Activated CD4-positive, alpha-beta T cell treated with anti-CD3 and anti-CD28 coated beads, Interleukin-2, amount 50 U/mL, for 1 hour (primary cell): ENCODE measurements at places on chromosomes 1 and 21.
A peak's percentile ranks its signal among the peaks of the same experiment; 100 is the strongest.

- no peak for DNase-seq
Observed at GRCh38 chr1:211493876-211494653, 2.1 kb upstream of the RD3 start.

DNA sequence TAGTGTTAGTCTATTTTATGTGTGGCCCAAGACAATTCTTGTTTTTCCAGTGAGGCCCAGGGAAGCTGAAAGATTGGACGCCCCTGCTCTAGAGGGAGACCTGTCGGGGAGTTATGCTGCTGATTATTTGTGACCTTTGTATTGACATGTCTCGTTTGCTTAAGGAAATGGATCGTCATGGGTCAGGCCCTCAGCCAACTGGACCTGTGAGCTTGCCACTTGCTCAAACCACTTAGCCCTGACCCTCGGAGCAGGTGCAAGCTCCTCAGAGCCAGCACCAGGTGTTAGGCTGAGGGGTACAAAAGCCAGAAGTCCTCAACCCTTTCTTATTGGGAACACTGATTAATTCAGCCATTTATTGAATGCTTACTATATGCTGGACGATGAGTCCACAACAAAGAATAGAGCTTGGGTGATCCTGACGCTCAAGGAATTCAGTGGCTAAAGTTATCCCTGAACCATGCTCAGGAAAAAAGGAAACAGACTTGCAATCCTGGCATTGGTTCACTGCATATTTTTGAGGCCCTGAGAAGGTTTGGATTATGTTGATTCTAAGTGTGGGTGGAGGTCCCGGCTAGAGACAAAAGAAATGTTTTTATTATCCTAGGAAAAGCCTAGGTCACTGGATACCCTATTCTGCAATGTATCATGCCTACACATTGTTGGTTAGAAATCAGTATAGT, 19.0 kb downstream of the TGFB2 start:
- DNase-seq: no peak

DNA sequence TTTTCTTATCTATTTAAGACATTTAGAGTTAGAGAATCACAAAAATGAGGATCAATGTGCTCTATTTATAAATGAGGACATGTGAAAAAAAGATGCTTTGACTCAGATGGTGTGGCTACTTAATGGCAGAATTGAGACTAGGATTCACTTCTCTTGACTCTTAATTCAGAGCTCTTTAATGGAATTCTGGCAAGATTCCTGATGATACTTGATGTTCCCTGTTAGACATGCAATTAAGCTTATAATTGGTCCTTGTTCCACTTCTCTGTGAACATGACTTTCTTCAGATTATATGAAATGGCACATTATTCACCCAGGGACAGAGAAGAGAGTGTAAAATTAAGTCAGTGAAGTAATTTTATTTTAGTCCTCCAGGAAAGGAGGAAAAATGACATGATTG, 165.3 kb downstream of the LRRC7 start:
- no peak for DNase-seq

DNA sequence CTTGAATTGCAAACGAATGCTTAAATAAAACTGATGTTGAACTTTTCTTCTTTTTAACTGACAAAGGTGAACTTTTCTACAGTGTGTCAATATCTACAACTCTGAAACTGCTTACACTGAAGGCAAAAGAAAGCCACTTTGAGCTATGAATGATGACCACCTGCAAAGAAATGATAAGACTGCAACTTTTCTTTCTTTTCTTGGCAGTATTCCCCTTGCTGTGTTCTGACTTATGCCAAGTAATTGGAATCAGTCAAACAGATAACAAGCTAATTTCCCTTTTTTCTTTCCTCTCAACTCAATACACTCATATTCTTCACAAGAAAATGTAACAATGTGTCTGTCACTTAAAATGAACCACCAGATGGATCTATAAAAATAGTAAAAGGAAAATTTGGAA, 588.1 kb upstream of the BRINP3 start:
- DNase-seq: no peak

- no peak for DNase-seq
Observed at GRCh38 chr1:51514733-51515132, 4.3 kb downstream of the EPS15 start.

DNA sequence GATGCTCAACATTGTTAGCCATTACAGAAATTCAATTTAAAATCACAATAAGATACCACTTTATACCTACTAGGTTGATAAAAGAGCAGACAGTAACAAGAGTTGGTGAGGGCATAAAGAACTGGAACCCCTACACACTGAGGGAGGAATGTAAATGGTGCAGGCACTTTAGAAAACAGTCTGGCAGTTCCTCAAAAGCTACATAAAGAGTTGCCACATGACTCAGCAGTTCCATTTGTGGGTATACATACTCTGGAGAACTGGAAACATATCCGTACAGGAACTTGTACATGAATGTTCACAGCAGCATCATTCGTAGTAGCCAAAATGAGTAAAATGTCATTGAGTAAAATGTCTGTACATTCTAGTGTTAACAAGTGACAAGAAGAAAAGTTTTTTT, 17.0 kb downstream of the NSL1 start:
- no peak for DNase-seq

GRCh38 chr1:93715529-93716126, 34.0 kb upstream of the BCAR3 start:
- DNase-seq: no peak

GRCh38 chr1:110012100-110012780, 22.2 kb upstream of the STRIP1 start:
- no peak for DNase-seq

- no peak for DNase-seq
Observed at GRCh38 chr1:91734761-91735160, 151.2 kb downstream of the TGFBR3 start.

DNA sequence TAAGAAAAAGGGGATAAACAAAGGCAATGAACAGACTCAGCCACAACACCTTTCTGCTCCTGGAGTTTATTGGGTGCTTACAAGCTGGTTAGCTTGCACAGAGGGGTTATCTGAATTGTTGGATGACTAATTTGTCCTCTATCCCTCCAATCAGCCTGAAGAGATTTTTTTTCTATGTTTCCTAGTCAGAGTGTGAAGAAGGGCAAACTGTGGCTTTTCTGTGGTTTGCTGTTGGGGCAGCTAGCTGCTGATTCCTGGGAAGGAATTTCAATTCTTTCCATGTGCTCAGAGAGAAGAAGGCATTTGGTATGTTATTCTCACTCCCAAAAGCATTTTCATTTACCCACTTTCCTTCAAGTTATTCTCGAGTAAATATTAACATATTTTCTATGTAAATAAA, 48.6 kb downstream of the PCP4 start:
- DNase-seq: no peak

DNA sequence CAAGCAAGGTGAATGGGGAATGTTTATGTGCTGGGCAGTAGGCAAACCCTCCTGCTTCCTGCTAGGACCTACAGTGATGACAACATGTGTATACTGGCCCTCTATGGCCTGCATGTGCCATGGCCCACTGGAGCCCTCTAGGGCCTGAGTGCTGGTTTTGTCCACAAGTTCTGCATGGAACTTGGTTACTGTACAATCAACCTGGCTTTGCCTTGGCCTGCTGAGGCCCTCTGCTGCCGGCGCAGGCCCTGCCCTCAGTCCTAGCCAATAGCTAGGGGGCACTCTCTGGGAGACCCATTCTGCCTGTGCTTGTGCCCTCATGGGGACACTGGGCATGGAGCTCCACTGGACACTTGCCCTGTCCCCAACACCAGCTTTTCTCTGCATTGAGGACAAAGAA, 138.6 kb upstream of the NGF start:
- DNase-seq: no peak

- DNase-seq: peak; percentile 13
Observed at GRCh38 chr1:45012639-45013278, 705 bp downstream of the UROD start.

DNA sequence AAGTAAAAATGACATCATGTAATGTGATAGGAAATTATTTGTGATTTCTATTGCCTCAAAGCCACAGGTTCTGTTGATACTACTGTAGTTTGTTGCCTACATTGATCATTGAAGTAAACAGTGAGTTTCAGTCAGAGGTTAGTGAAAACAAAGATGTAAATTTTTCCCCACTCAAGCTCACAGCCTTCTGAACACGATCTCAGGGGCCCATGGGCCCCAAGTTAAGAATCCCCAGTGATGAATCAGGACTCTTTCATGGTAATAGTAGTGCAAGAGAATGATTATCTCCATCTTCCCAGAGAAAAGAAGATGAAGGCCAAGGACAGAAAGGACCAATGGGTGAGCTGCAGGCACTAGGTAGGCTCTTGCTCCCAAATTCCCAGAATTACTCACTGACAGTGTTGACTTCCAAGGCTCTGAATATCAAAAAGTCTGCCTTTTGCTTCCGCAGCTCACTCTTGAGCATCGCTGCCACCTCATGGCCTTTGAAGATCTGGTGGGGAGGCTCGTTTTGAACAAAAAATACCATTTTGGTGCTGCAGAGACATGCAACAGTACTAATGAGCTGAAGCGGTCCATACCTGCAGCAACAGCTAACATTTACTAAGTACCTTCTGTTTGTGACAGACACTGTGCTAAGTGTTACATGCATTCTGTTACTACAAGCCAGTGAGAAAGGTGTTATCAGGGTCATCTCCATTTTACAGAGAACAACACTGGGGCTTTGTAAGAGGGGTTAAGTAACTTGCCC, 113.3 kb downstream of the KIAA0319L start:
- DNase-seq: no peak

- no peak for DNase-seq
Observed at GRCh38 chr1:229089586-229090208, 181.2 kb upstream of the RAB4A start.

GRCh38 chr1:69766431-69767180, 198.9 kb downstream of the LRRC7 start:
- DNase-seq: no peak

GRCh38 chr1:50427818-50428779, 4.9 kb upstream of the DMRTA2 start:
- DNase-seq: no peak

DNA sequence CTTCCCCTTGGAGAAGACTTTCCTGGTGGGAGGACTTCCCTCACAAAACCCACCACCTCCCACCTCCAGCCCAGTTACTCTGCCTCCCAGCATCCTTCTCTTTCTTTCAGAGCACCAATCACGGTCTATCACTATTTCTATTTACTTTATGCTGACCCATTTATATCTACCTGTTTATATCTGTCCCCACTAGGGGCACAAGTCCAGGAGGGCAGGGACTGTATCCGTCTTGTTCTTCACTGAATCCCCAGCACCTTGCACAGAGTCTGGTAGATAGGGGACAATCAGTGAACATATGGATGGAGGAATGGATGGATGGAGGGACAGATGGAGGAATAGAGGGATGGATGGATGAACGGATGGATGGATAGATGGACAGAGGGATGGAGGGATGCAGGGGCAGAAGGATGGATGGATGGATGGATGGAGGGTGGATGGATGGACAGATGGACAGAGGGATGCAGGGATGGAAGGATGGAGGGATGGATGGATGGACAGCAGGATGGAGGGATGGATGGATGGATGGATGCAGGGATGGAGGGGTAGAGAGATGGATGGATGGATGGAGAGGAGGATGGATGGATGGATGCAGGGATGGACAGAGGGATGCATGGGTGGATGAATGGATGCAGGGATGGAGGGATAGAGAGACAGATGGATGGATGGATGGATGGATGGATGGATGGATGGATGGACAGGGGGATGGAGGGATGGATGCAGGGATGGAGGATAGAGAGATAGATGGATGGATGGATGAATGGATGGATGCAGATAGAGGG, 5.5 kb downstream of the C1QB start:
- DNase-seq: no peak

DNA sequence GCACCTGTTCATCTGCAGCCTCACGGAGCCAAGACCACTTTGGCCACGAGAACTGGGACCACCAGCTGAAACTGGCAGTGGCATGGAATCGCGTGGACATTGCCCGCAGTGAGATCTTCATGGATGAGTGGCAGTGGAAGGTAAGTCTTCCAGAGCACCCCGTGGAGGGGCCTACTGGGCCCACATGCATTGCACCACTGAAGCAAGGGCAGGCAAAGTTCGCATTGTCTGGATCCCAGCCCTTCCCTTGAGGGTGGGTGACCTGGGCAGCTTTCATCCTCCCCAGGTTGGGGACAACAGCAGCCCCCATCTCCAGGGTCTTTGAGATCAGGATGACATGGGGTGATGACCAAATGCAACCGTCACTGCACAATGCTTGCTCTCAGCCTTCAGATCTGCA, 37.5 kb downstream of the TRPM2 start:
- no peak for DNase-seq

GRCh38 chr1:19650416-19651140, 6.5 kb downstream of the NBL1 start:
- no peak for DNase-seq

DNA sequence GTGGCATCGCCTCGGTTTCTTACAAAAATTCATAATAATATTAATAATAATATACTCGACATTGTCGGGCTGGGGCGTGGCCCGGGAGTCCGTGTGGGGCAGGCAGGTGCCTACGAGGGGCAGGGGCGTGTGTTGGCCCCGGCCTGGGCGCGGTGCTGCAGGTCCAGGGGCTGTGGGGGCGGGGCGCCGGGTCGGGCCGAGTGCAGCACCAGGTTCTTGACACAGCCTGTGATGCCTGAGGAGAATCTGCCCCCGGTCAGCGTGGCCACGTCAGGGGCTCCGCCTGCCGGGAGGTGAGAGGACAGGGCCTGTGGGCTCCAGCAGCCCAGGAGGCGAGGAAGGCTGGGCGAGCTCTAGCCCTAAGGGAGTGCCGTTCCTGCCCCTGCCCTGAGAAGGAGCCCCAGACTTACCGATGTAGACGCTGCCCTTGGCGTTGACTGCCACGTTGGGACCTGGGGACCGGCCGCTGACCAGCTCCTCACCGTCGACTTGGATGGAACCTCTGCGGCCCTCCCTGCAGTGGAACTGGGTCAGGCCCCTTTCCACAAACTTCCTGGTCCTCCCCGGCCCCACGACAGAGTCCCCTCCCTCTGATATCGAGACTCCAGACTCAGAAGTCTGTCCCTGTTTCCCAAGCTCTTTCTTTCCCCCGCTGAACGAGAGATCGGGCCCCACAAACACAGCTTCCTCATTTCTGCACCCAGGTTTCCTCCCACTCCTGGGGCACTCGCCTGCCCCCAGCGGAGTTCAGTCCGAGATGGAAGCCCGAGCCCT, 11.3 kb downstream of the LDLRAD2 start:
- no peak for DNase-seq

- DNase-seq: no peak
Observed at GRCh38 chr1:95467036-95467435, 233.0 kb downstream of the RWDD3 start.

GRCh38 chr1:171081314-171081753, 9.4 kb upstream of the FMO3 start:
- no peak for DNase-seq
